Stimulated activated CD4-positive, alpha-beta T cell treated with anti-CD3 and anti-CD28 coated beads, Interleukin-15, amount 100 ng/mL, for 1 hour (primary cell): ENCODE measurements at places on chromosomes 5 and 9.

DNA sequence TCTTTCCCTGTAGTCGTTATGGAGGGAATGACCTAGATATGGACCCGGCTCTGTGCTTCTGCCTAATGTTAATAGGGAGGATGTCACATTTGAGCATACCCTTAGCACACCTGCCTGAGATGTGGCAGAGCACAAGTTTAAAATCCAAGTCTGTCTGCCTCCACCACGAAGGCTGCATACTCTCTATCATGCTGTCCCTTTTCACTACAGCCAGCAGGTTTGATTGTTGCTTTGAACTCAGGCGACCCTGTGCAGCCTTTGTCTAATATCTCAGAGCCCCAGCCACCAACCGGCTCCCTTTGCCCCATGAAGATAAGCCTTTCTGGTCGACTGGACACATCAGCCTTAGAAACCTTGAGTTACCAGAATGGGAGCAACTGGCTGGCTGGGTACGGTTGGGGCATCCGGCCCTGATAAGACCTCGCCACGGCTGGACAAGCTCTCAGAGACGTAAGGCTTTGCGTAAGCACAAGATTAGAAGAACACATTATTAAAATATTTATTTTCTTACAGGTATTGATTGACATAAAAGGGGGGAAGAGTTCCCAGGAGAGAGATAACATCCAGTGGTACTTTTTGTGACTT lies 222.0 kb upstream of the TRIM32 start:
- DNase-seq, result no peak

GRCh38 chr9:83327750-83328622 lies 210.2 kb downstream of the FRMD3 start:
- DNase-seq, result no peak

DNA sequence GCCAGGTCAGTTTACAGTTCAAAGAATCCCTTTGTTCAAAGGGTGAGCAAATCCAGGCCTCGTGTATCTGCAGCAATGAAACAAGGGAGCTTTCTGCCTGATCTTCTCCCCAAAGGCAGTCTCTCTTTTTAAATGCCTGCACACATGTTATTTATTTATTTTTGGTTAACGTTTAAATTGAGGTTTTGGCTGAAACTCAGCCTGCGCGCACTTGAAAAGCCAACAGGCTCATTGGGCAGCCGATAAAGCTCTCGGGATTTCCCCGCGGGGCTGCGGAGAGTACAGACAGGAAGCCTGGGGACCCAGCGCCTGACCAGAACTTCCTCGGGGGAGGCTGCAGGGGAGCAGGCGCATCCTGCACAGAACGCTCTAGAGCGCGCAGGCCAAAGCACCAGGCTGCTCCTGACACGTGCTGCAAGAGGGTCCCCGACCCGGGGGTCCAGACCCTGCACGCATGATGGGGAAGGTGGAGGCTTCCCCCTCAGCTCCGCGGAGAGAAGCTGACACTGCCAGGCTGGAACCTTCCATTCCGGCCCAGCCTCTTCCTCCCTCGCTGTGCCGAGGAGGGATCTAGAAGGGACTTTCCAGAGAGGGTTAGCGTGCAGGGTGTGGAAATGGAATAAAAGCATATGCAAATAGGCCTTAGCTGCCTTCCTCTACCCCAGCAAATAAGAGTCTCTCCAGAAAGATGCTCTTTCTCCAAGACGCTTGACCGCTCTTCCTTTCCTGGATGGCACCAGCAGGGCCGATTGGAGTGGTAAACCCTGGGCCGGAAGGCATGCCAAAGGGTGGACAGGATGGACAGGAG lies 46.1 kb downstream of the PTTG1 start:
- peak; percentile 41 for DNase-seq

DNA sequence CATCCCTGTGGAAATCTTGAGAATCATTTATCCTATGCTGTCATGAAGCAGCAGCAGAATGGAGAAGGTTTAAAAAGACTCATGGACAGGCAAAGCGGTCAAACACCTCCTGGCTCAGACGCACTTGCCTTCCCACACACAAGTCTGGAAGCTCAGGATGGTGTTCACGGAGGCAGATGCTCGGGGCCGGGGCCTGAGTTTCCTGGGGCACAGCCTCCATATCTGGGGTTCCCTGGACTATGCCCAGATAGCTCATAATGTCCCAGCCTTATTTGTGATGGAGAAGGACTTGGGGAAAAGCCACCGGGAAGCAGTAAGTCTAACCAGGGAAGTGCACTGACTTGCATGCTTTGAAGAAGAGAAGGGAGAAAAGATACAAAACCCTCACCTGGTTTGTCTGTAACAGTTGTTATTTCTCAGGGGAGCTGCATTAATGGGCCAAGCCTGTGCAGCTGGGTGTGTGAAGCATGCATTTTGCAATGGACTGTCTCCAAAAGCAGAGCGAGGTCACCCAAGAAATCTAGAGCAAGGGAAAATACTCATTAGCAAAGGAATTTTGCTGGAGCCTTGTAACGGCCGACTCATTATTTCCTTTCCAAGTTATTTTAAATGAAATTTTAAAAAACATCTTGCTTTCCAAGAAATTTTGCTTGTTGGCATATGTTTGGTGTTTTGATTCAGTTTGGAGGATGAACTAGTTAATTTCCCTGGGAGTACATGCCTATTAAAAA lies 3.4 kb downstream of the S1PR3 start:
- no peak for DNase-seq

DNA sequence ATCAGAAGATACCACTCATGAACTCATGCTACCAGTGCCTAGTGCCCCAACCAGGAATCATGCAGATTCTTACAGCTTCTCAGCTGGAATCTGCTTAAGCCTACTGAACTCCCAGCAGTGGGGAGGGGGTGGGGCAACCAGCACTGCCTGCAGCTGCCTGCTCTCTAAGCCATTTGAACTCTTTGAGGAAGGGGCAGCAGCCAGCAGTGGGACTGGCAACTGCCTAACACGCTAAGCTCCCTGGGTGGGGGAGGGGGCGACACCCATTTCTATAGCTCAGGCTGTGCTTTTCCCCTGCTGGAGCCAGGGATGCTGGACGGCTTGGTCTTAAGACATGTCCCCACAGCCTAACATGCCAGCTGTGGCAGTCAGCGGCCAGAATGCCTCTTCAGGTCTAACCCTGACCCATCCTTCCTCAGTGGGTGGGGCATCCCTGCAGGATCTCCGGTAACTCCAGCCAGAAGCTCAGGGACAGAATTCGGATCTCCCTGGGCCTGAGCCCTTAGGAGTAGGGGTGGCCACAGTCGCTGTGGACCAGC lies 889.7 kb downstream of the CDH9 start:
- DNase-seq, result no peak

- DNase-seq, result no peak
Observed at GRCh38 chr9:90965226-90966030, 163.8 kb downstream of the SYK start.

- no peak for DNase-seq
Observed at GRCh38 chr5:9363026-9363425, 182.8 kb downstream of the SEMA5A start.

- no peak for DNase-seq
Observed at GRCh38 chr9:83429229-83429628, 109.0 kb downstream of the FRMD3 start.

DNA sequence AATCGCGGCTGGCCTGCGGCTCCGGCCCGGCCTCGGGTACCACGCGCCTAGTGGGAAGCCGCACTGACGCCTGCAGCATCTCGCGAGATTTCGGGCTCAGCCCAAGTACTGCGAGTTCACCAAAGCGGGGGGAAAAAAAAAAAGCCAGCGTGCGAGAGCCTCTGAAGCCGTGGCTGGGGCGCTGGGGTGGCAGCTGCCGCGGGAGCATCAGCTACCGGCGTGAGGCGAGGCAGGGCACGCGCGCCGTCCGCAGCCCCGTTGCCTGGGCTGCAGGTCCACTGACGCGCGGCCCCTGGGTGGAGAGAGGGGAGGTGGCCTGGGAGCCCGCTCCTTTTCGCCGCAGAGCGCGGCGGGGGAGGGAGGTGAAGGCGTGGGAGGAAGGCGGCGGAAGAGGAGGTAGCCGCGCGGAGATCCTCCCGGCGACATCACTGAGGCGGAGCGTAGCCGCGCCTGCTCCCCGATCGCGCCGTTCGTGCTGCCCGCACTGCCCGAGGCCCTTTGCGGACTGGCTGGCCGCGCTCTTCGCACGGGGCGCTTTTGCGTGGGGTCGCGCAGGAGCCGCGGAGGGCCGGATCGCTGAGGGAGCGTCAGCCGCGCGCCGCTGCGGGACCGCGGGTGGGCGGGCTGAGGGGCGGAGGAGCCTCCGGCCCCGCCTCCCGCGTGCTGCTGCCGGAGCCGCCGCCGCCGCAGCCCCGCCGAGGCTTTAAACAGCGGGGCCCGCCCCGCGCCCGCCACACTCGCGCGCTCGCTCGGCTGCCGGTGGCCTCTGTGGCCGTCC lies at the start of gene SLC12A2:
SLC12A2 (plus strand) TSS at position 734 of the 778 bp plus-strand sequence. CDS start 189 bp downstream, outside the sequence.
- DNase-seq, result peak; percentile 80

DNA sequence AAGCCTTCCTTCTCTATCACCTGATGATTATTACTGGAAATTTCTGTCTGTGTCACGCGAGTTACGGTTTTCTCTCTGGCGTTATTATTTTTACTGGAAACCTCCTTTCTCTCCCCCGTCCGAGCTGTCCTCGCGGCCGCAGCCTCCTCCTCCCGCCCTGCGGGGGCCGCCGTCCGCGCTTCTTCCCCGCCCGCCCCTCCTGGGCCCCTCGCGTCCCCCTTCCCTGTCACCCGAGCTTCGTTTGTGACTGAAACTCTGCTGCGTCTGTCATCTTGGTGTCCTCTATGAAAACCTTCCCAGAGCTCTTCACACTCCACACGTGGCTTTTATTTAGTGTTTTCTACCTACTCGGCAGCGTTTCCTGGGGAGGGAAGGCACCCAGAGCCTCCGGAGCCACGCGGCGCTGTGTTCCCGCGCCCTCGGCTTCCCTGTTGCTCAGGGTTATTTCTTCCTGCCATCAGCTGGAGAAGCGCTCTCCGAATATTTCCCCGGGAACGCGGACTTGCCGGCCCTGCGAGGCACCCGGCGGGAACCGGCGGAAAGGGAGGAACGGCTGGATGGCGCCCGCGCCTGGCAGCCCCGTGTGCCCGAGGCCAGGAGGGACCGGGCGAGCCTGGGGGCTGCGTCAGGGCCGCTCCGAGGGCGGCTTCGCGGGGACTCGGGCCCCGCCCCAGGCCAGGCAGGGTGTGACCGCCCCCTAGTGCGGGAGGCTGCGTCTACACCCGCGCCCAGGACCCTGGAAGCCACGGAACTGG lies 33.9 kb downstream of the TRIP13 start:
- peak; percentile 14 for DNase-seq

DNA sequence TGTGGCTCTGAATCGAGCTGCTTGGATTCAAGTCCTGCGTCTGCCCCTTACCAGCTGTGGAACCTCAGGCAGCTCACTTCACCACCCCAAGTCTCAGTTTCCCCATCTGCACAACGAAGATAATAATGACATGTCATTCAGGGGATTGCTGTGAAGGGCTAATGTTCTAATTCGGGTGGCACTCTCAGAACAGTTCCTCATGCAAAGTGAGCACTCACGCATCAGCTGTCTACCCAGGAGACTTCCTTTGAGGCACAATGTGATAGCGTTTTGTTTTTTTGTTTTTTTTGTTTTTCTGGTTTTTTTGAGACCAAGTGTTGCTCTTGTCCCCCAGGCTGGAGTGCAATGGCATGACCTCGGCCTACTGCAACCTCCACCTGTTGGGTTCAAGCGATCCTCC lies 56.4 kb downstream of the NTNG2 start:
- no peak for DNase-seq

- no peak for DNase-seq
Observed at GRCh38 chr5:157820593-157821252, 38.2 kb downstream of the CLINT1 start.

- no peak for DNase-seq
Observed at GRCh38 chr5:75387806-75388205, 50.8 kb downstream of the HMGCR start.

DNA sequence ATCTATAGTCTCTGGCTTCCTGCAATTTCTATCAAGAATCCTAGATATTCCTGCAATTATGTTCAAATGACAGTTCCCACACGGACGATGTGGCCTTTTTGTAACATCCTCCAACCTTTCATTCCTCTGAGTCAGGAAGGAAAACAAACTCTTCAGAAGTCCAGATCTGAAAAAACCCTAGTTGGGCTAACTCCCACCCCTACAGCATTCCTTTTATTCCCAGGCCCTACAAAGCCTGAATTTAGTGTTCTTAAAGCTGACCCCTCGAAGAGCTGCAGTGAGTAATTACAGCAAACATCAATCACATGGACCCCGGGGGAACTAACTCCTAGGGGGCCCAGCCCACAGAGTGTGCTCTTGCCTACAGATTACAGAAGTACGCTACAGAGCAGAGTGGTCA lies 99.7 kb downstream of the SERINC5 start:
- DNase-seq, result no peak

DNA sequence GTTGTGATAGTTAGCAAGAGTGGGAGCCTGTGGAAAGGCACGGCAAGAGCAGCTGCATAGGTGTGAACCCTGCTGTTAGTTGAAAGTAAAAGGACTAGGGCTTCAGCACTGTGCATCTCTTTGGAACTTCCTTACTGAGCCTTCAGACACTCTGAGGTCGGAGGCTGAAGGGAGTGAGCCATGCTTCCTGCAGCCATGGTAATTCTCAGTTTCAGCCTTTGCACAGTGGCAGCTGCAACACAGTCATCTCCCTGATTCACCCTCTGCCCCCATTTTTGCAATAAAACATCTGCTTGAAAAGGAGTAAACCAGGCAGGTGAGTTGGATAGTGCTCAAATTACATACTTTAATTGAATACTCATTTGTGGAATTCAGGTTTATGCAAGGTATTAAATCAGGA lies 6.5 kb upstream of the TLE4 start:
- no peak for DNase-seq

DNA sequence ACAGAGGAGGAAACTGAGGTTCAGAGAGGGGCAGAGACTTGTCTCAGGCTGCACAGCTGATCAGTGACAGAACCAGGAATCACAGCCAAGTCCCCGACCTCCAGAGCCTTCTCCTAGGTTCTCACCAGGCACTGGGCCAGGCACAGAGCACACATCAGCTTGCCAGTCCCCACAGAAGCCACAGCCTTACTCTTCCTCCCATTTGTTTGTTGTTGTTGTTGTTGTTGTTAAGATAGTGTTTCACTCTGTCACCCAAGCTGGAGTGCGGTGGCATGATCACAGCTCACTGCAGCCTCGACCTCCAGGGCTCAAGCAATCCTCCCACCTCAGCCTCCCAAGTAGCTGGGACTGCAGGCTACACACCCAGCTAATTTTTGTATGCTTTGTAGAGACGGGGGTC lies 41.4 kb downstream of the NAIF1 start:
- DNase-seq, result no peak

DNA sequence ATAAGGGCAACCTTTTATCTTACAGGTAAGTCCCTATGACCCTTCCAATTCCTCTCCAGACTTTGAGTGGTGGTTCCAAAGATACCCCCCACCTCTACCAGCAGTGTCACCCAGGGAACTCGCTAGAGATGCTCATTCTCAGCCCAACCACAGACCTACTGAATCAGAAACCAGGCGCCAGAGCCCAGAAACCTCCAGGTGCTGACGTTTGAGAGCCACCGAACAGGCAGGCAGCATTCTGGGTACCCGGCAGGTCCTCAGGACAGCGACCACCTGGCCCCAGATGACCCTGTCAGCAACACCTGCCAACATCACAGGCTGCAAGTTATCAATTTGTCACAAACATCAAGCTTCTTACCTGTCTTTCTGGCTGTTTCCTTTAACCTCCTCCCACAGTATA lies 19.5 kb downstream of the RAPGEF1 start:
- no peak for DNase-seq
